Stimulated activated CD4-positive, alpha-beta T cell treated with anti-CD3 and anti-CD28 coated beads, Interleukin-15, amount 100 ng/mL, for 48 hours (primary cell): ENCODE measurements at places on chromosomes 2 and 18.

- DNase-seq = no peak
Measured at GRCh38 chr2:36489281-36489680, 108.7 kb downstream of the FEZ2 start.

DNA sequence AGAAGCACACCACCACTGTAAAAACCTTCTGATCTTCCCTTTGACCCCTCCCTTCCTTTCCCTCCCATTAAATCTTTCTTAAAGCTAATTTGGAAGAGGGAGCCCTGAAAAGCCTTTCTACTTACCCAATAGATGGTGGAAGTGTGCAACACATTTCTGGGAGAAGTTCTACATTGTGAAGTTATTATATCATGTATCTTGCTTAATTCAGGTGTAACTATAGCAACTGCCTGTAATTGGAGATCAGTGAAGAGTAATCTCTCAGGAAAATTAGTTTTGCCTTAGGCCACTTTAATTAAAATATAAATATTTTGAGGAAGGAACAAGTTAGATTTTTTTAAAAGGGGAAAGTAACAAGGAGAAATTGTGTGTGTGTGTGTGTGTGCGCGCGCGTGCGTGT, 266.0 kb downstream of the SH3BP4 start:
- no peak for DNase-seq

DNA sequence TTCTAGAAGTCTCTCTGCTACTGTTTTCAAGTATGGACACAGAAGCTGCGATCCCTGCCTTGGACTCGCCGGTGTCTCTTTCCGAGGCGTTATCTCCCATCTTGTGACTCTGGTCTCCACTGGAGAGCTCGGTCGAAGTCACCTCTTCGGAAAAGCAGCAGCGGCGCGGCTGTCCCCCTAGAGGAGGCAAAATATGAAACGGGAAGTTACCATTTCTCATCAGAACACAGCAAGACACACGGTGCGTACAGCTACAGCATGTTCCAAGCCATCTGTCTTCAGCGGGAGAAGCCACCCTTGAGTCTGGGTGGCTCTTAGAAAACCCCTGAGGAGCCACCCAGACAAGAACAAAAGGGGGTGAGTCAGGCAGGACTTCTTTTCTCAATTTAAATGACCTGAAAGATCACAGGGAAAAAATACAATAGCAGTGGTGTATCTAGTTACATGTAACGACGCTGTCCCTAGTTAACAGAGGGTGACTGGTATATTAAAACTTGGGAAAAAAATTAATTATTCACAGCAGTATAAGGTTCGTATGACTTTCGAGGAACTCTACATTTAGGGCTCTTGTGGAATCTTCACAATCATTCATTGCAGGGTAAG, 114.8 kb downstream of the ZNF516 start:
- no peak for DNase-seq

GRCh38 chr2:70612574-70612973, 58.9 kb upstream of the TGFA start:
- no peak for DNase-seq

GRCh38 chr2:128734521-128735295, 416.0 kb upstream of the HS6ST1 start:
- DNase-seq = no peak

DNA sequence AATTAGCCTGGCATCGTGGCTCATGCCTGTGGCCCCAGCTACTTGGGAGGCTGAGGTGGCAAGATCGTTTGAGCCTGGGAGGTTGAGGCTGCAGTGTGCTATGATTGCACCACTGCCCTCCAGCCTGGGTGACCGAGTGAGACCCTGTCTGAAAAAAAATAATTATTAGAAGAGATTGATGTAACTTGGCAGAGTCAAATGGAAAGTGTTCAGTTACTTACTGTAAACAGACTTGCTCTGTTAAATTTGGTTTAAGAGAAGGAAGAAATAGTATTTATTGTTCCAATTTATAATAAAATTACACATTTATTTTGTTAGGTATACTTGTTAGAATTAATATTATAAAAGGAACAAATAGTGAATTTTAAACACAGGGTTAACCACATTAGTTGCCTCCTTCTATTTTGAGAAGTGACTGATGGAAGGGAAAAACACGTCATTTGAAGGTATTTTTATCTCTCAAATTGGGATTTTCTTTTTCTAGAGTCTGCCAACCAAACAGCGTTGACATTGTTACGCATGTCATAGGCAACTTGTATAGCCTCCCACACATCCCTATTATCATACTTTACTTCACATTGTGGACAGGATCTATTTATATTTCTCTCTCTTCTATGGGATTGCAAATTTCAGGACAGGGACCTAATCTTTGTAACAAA, 118.8 kb upstream of the B3GNT2 start:
- DNase-seq = no peak

DNA sequence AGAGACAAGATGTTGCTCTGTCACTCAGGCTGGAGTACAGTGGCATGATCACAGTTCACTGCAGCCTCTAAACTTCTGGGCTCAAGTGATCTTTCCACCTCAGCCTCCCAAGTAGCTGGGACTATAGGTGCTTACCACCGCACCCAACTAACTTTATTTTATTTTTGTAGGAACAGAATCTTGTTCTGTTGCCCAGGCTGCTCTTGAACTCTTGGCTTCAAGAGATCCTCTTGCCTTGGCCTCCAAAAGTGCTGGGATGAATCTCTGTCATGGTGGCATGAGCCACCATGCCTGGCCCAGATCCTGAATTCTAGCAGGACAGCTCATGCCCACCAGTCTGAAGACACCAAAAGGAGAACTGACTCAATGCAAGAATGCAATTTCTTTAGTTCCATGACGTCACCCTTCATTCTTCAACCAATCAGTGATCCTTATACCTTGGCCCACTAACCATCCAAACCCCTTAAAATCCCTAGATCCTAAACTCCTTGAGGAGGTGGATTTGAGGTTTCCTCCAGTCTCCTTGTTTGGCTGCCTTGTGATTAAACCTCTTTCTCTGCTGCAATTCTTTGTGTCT, 25.6 kb upstream of the CXXC1 start:
- DNase-seq = no peak

DNA sequence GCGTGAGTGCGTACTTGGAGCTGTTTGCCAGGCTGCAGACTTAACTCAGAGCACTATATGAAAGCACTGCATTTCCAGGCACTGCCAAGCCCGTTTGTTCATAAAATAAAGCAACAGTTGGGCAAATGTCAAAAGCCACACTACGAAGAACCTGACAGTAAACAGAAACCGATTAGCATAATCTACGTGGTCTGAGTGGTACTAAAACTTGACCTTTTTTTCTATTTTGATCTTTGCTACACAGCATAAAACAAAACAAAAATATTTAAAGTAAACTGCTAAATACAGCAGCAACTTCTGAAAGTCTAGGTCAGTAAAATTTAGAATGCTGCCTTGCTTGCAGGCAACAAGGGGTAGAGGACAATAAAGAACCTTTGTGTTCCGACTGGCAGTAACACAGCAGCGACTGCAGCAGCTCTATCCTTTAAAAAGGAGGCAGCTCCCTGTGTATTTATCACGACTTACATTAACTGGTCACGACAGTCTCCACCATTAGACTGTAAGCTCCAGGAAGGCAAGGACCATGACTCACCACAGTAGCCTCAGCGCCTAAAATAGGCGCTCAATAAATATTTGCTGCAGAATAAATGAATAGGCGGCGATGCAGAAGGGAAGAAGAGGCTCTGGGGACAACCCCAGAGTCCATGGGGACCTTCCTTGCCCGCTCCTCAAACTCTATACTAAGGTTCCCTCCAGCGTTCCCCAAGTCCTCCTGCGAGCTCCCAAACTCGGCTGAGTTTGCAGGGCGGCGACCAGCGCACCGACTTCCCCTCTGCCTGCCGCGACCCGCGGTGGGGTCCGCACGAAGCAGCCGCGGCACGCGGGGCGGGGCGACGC, 902 bp downstream of the SS18 start:
- no peak for DNase-seq

DNA sequence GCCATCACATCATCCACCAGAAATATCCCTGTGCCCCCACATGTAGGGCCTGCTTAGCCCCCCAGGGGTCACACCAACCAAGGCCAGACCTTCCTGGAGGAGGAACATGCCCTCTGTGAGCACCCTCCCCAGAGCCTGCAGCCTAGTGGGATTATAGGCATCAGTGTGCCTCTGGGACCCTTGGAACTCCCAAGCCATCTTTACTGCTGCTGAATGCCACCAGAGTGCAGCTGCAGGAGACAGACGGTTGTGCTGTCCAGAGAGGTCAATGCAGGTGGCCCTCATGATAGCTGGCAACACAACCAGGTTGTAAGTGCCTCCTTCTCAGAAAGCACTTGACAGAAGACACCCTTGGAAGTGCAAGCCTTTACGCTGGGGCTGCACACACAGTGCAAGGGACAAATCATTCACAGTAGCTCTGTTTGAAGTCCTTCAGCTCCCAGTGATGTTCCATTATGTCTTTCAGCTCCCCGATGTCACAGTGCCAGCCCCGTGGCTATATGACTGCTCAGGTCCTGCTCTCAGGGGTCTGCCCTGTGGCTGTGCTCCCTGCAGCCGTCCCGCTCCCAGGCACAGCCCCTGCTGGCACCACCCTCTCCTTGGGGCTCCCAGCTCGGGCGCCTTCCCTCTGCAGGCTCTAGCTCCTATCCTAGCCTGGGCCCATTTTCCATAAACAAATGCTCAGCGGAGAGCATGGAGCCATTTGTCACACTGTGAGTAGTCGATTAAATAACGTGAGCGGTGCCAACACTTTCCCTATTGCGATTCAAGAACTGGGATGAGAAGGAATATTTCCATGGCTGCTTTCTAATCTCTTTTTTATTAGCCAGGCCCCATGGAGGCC, 65.1 kb downstream of the EDAR start:
- DNase-seq = no peak
